ENCODE measurements at places on chromosomes 5 and 9. TPM values are rescaled to one million over a fixed set of nuclear protein-coding genes. Genes with fewer than 3 reads are reported as not detected.
A peak's percentile ranks its signal among the peaks of the same experiment; 100 is the strongest.

Gene SPEF2
- total RNA-seq: 1.8 TPM

Gene ADAMTS12
- 0.14 TPM for total RNA-seq

Gene GAS1
- 0.99 TPM for total RNA-seq

Gene C9orf153
- total RNA-seq: 0.28 TPM

Gene RALGDS
- total RNA-seq: 18.0 TPM

Gene FAM200C
- total RNA-seq: 2.6 TPM

Gene HK3
- not detected for total RNA-seq

GRCh38 chr5:139809331-139809810 lies 13.8 kb downstream of the PSD2 start:
- no peak for DNase-seq

- no peak for DNase-seq
Measured at GRCh38 chr9:87445646-87446045, 52.0 kb upstream of the DAPK1 start.

DNA sequence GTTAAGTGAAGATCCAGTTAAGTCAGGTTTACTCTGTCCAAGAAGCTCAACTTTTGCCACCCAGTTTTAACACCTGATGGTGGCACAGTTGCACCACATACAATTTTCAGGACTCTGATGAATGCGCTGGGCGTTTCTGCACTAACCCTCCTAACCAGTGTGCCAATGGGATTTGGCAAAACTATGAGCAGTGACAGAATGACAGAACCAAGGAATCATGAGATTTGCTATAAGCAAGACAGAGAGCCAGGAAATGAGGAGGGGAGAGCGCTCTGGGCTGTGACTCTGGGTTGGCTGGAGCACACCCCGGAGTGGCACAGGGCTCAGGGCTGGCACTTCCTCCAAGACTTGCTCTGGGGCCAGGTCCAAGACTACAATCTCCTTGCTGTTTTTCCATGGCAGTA lies 84.1 kb downstream of the SH3PXD2B start:
- DNase-seq: no peak

- no peak for DNase-seq
Measured at GRCh38 chr5:7894860-7895259, 25.9 kb downstream of the MTRR start.

DNA sequence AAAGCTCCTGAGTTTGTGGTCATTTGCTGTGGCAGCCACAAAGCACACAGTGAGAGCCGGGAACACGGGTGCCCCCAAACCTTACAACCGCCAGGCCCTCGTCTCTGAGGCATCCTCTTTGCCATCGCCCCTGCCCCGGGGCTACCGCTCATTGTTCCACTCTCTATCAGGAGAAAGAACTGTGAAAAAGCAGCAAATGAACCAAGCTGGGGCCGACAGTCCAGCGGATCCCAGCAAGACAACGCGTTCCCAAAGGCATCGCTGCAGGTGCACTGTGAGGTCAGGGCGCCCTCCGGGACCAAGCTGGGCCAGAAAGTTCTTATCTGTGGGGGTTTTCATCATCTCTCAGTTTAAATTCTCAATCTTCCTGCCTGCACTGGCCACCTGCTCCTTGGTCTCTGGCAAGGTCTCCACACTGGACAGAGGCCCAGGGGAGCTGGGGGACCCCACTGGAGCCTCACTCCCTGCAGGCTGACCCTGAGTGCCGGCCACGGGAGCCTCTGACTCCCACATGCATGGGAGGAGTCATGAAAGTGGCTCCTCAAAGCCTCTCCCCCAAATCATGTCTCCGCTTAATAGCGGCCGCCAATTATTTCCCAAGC lies 32.1 kb downstream of the VAV2 start:
- no peak for DNase-seq

DNA sequence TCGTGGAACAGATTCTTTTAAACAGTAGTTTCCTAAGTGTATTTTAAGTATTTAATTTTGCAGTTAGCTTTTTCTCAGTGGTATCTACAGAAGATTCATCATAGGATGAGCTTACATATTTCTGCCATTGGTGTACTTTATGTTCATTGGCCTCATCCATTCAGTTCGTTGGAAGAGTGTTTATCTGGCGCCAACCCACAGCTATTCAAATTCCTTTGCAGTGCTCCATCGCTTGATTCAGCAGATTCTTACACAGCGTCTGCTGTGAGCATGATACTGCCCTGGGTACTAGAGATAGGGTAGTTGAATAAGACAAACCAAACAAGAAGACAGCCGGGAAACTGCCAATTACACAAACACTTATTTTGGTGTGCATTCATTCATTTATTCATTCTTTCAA lies 55.1 kb downstream of the NUP214 start:
- no peak for DNase-seq

DNA sequence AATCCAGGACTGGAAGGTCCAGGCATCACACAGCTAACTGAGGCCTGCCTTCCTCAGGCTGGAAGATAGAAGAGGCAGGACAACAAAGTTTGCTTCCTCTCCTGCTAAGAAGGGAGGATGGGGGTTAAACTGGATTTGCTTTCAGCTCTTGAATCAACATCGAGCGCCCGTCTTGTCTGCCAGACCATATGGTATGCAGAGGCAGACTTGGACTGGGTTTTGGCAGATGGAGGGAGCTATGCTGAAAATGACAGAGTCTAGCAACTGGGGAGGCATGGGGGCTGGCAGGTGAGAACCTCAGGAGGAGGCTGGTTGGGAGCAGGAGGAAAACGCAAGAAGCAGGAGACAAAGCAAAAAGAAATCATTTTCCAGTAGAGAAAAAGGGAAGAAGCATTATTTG lies 289.5 kb upstream of the IL12B start:
- no peak for DNase-seq

GRCh38 chr9:120742951-120743416 lies 28.7 kb upstream of the MEGF9 start:
- DNase-seq: peak; percentile 58

GRCh38 chr5:165616490-165617405 lies 2111.3 kb downstream of the MAT2B start:
- DNase-seq: no peak

GRCh38 chr9:128551657-128552152 lies 682 bp upstream of the SPTAN1 start:
- DNase-seq: no peak

DNA sequence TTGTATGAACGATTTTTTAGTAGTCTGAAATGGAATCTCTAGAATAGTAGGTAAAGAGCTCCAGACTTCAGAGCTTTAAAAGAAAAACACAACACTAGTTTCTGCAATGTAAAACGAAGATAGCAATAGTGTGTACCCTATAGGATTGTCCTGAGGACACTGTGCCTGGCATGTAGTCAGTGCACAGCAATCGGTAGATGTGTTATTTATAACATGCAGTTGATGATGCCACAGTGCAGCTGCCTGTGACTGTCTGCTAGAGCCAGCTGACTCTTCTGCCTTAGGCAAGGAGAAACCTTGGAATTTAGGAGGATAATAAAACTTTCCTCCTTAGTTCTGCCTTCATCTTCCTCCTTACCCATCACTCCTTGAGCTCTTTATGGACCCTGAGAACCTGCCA lies 27.7 kb upstream of the TMOD1 start:
- DNase-seq: no peak

GRCh38 chr9:75979362-75979761 lies 88.9 kb downstream of the PCSK5 start:
- no peak for DNase-seq

DNA sequence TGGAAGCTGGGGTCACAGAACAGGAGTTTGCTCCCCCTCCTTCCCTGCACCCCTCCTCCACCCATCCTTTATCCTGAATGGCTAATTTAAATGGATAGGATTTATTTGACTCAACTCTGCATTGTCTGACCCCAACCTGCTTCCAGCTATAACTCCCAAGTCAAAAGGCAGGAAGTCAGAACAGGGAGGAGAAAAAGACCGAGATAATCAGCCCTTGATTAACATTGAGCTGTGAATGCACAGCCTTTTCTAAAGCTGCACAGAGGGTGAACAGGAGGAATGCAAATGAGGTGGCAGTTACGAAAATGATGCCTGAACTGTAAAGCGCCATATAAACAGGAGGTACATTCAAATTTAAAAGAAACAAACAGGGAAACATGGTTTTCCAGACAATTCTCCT lies 152.8 kb downstream of the SPOCK1 start:
- DNase-seq: no peak

DNA sequence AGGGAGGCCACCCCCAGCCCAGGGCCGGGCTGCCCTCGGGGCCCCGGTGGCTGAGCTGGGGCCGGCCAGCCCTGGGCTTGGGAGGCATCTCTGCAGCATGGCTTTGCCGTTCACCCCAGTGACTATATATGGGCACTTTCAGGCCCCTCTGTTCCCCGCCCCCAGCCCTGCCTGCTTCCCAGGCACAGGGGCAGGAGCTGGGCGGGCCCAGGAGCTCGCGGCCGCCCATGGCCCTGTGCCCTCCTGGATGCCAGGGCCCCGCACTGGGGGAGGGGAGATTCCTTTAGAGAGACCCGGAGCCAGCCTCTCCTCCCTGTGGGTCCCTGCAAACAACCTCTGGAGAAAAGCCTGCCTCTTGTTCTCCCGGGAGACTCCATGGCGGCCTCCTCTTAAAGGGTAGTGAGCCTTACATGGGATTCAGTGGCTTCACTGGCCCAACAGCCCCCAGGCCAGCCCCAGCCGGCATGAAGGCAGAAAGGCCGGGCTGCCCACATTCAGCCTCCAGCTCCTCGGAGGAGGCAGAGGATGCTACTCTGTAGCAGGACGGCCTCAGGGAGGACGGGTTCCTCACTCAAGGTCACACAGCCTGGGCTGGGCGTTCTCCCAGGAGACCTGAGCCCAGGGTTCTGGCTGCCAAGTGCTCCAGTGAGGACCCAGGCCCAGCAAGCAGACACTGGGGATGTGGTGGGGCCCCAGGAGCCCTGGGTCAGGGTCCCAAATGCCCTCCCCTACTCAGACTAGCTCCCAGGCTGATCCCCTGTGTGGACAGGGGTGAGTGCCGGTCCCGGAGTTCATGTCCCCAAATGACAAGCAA lies 4.1 kb downstream of the NACC2 start:
- no peak for DNase-seq

All from foreskin keratinocyte (primary cell).